Activated naive CD4-positive, alpha-beta T cell treated with anti-CD3 and anti-CD28 coated beads, Interleukin-2, amount 10 ng/mL, durations not matched to agents 7 days and 5 days (primary cell): ENCODE measurements at places on chromosomes 3 and 15.

GRCh38 chr3:50155891-50156290, 767 bp downstream of the SEMA3F start:
- DNase-seq, result no peak

GRCh38 chr3:117887031-117887430, 1147.6 kb downstream of the IGSF11 start:
- no peak for DNase-seq

DNA sequence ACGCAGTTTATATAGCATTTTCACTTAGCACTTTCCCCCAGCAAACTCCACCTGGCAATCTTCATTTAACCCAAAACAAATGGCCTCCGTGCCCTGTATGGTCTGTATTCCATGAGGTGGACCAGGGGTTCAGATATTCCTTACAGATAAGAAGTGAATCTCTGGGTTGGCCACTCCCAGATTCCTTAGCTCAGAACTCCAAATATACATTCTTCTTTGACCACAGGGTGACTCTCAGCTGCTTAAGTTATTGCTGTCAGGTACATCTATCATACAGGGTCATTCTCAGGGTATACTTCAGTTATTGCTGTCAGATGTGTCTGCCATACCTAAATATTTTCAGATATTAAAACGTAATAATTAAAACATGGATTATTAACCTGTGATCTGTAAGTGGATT, 229.8 kb downstream of the TBL1XR1 start:
- no peak for DNase-seq

DNA sequence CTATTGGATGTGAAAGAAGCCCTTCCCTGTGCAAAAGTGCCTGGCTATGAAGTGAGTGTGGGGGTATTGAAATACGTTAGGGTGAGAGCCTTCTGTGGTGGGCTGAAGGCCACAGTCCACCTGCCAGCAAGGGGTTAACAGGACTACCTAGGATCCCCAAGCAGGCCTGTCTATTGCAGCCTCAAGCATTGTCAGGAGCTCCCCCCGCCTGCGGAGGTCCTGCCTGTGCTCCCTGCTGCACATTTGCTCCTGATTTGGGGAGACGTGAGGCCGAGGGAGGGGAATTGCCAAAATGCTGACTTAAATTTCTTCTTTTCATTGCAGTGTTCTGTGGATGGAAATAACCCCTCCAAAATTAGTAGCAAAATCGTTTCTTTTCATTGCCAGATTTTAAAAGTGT, 56.2 kb downstream of the GABRG3 start:
- DNase-seq, result no peak

- no peak for DNase-seq
Observed at GRCh38 chr15:68261980-68262379, 15.6 kb upstream of the FEM1B start.

DNA sequence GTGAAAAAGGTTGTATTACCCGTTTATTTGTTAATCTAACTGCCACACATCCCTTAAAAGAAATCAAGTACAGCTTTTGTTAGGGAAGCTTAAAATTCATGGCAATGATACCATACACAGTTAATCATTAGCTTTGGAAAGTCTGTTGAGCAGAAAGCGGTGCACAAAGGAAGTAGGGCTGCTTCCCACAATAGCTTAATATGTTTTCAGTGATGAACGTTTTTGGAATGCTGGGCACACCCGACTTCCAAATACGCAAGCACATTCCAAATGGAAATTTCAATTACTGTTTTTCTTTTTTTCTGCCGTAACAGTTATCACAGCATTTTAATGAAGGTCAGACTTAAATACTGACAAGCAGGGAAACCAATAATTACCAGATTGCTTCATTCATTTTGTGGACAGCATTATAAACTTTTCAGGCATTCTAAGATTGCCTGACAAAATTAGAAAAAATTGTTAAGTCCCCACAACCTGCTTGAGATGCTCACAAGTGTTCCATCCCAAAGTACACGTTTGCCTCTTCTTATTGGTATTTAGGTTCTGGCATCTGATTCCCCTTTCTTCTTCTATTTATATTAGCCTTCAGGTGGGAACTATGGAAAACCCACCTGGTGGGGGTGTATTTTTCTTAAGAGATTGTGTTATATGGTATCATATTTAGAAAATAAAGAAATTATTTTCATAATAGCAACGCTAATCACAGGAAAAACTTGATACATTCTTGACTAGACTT, 1.1 kb upstream of the ECT2 start:
- DNase-seq, result no peak

DNA sequence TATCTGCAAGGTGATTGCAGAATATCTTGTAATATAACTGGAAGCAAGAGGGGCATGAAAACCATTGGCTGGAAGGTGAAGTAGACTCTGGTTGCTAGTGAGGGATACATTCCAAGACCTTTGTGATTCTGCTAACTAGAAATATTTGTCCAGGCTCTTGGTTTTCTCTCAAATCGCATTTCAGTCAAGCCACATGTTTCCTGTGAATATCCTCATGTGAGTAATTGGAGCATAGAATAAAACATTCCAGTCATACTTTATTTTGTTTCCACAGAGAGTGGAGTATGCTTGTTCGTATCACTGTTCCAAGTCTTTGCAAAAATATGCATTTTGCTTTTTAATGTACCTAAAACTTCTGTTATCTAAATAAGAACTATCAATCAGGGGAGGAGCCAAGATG, 850.0 kb downstream of the EPHA3 start:
- DNase-seq, result no peak

- no peak for DNase-seq
Observed at GRCh38 chr3:99579965-99580364, 58.4 kb upstream of the COL8A1 start.

DNA sequence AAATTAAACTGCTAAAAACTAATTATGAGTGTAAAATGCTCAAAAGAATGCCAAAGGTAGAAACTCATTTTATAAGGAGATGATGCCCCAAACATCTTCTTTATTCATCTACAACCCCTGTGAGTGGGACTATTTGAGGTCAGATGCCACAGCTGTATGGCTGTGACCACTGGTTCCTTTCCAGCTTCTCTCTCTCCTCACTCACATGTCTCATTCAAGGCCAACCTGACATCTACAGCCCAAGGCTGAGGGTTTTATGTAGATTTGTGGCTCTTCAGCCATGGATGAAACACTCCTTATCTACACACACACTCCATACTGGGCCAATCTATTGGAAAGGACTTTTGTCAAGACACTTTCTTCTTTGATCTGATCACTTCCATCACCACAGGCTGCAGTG, 231.3 kb downstream of the KCNMB2 start:
- no peak for DNase-seq

DNA sequence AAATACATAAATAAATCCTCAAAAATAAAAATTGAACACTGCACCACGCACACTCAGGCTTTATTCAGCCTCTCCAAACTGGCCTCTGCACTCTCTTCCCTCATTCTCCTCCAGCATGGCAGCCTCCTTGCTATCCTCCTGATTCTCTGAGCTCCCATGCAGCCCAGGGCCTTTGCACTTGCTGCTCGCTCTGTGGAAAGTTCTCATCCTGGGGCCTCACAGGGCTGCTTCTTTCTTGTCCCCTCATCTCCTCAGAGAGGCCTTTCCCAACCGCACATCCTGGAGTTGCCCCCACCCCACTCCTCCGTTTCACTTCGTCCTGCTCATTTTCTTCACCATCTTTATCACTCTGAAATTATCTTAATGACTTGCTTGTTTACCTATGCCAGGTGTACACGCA, 123.0 kb downstream of the SHQ1 start:
- DNase-seq, result no peak

GRCh38 chr3:107975529-107976201, 115.2 kb downstream of the CD47 start:
- no peak for DNase-seq

DNA sequence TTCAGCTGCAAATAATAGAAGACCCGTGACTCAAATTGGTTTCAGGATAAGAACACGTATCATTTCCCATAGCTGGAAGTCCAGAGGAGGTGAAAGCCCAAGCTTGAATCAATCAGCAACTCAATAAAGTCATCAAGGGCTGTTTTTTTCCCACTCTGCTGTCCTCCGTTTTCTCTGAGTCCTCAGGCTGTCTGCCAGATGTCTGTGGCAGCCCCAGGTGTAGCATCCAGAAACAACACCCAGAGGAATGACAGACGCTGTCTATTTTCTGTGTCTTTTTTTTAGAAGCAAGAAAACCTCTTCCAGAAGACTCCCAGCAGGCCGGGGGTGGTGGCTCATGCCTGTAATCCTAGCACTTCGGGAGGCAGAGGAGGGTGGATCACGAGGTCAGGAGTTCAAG, 204.4 kb downstream of the FAM43A start:
- DNase-seq, result no peak

GRCh38 chr15:41435037-41435786, 18.3 kb downstream of the RTF1 start:
- DNase-seq, result no peak

GRCh38 chr3:185325946-185326791, 36.8 kb upstream of the MAP3K13 start:
- no peak for DNase-seq

GRCh38 chr3:129162729-129163579, 2.1 kb upstream of the ISY1 start:
- peak; percentile 37 for DNase-seq

DNA sequence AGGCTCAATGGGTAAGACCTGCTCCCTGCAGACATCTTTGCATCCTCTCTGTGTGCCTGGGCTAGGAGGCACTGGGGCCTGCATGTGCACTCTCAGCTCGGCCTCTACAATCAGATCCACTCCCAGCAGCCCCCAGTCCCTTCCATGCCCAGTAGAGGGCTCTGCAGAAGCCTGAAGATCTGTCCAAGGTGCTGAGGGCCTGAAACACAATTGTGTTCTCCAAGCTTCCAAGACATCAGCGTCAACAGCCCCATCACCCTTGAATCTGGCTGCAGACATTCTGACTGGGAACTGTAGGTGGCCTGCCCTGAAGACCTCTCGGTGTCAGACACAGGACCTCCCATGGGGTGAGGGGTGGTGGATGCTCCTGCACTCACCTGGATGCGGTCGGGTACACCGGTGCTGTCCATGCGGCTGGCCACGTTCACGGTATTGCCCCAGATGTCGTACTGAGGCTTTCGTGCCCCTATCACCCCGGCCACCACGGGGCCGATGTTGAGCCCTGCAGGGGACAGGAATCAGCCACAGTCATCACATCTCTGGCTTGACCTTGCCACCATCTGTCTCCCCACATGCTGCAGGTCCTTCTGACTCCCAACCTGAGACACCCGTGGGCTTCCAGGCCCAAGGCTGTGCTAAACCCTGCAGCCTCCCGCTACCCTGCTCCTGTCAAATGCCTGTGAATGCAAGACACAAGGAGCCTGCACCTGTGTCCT, 84.7 kb downstream of the SEC22A start:
- peak; percentile 70 for DNase-seq

- DNase-seq, result no peak
Observed at GRCh38 chr15:39593071-39593655, 12.3 kb downstream of the THBS1 start.

- DNase-seq, result no peak
Observed at GRCh38 chr15:81923561-81924350, 122.1 kb downstream of the MEX3B start.

GRCh38 chr15:90231028-90232017, 2.4 kb downstream of the CIB1 start:
- DNase-seq, result peak; percentile 90

GRCh38 chr3:163919154-163919553, 1159.1 kb downstream of the SI start:
- no peak for DNase-seq

DNA sequence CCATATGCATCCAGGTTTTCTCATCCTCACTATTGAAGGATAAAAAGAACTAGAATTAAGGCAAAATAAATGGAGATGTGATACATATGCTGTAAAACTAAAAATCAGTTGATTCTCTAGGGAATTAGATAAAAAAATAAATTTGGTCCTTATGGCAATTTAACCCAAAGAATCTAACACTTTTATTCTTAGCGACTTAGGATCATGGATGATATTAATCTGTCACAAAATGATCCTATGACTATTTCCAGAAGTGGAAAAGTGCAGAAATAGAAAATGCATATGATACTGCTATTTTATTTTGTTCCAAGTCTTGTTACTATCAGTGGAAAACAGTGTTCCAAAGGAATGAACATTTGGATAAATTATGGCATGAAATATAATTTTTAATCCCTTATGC, 746.3 kb downstream of the ROBO2 start:
- no peak for DNase-seq

DNA sequence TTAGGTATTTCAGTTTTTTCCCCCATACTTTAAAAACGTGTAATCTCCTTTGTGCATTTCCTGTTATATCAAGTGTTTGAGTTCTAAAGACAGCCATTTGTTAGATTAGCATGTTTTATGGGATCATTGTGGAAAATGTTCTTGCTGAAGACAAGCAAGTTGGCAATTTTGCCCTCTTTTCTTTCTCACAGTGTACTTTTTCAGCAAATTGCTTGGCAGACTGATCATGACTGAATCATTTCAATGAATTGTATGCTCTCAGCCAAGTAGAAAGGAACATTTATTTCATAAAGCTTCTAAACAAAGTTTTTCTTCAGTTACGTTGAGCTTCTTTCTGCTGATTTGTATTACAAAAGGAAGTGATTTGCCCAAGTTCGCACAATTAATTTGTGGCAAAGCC, 51.6 kb downstream of the ATG7 start:
- DNase-seq, result no peak

DNA sequence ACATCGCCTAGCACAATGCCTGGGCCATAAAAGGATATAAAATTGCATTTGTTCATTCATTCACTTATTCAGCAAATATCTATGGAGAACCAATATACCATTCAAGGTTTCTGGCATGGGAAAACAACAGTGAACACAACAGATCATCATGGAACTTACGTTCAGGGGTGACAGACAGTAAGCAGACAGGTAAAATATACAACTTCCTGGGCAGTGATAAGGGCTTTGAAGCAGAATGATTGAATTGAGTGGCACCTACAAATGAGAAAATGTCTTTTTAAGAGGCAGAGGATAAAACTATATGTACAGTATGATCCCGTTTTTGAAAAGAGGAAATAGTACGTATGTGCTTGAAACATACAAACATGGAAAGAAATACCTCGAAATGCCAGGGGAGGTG, 39.2 kb downstream of the CMTM7 start:
- DNase-seq, result no peak

GRCh38 chr3:131169331-131169730, 142.7 kb downstream of the NEK11 start:
- no peak for DNase-seq

DNA sequence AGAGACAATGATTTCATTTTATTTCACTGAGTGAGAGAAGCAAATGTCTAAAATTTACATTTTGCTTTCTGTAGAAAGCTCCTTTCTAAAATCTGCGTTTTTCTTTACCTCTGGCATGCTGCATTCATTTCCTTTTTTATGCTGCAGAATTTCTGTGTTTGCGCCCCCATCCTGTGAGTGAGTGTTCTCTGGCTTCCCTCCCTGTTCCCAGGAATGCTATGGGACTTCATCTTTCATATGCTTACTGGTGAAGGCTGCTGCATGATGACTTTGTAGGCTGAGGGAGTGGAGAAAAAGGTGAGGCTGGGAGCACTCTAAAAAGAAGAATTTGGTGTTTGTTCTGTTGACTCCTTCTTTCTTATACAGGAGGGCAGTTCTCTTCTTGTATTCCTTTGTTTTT, 7.7 kb upstream of the TMC3 start:
- DNase-seq, result no peak

- DNase-seq, result no peak
Observed at GRCh38 chr15:66184492-66184891, 69.1 kb downstream of the MEGF11 start.

GRCh38 chr3:125337506-125337905, 37.6 kb downstream of the ZNF148 start:
- no peak for DNase-seq
